ENCODE measurements at places on chromosomes 5 and 9. TPM values are rescaled to one million over a fixed set of nuclear protein-coding genes. Genes with fewer than 3 reads are reported as not detected.

The BASP1 gene
- 149 TPM for polyA plus RNA-seq

The RASGRF2 gene
- polyA plus RNA-seq = 0.46 TPM

The RHOBTB3 gene
- 1.9 TPM for polyA plus RNA-seq

The ORM1 gene
- not detected for polyA plus RNA-seq

The SMIM15 gene
- polyA plus RNA-seq = 28.3 TPM

The SPATA31C1 gene
- not detected for polyA plus RNA-seq

The SPATA6L gene
- not detected for polyA plus RNA-seq

The PCDHB12 gene
- not detected for polyA plus RNA-seq

The DIRAS2 gene
- not detected for polyA plus RNA-seq

The CYFIP2 gene
- 366 TPM for polyA plus RNA-seq

The AIF1L gene
- polyA plus RNA-seq = not detected

The NUTM2G gene
- polyA plus RNA-seq = 0.19 TPM

The MRNIP gene
- 26.2 TPM for polyA plus RNA-seq

The AUH gene
- 15.7 TPM for polyA plus RNA-seq

The GABBR2 gene
- polyA plus RNA-seq = not detected
